CD4-positive, alpha-beta T cell treated with Interleukin-17A for 4 hours (primary cell): ENCODE measurements at places on chromosomes 11 and 22.

DNA sequence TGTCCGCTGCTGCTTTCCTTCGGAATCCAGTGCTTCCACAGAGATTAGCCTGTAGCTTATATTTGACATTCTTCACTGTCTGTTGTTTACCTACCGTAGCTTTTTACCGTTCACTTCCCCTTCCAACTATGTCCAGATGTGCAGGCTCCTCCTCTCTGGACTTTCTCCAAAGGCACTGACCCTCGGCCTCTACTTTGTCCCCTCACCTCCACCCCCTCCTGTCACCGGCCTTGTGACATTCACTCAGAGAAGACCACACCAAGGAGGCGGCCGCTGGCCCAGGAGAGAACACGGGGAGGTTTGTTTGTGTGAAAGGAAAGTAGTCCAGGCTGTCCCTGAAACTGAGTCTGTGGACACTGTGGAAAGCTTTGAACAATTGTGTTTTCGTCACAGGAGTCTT, 15.4 kb upstream of the ST14 start:
- no peak for DNase-seq

DNA sequence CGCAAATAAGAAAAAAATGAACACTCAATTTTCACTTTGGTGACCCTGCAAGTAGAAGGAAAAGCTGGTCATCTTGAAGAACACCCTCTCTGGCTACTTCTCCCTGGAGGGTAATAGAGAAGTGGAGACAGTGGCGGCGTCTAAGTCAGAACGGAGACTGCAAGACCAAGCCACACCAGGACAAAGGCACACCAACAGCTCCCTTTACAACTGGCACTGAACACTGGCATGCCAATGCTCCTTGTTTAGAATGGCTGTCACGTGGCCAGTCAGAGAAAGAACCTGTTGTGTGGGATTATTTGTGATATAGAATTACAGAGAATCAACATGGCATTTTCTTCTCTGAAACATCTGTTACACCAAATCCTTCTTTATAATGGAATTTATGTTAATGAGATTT, 61.3 kb upstream of the YPEL1 start:
- no peak for DNase-seq

DNA sequence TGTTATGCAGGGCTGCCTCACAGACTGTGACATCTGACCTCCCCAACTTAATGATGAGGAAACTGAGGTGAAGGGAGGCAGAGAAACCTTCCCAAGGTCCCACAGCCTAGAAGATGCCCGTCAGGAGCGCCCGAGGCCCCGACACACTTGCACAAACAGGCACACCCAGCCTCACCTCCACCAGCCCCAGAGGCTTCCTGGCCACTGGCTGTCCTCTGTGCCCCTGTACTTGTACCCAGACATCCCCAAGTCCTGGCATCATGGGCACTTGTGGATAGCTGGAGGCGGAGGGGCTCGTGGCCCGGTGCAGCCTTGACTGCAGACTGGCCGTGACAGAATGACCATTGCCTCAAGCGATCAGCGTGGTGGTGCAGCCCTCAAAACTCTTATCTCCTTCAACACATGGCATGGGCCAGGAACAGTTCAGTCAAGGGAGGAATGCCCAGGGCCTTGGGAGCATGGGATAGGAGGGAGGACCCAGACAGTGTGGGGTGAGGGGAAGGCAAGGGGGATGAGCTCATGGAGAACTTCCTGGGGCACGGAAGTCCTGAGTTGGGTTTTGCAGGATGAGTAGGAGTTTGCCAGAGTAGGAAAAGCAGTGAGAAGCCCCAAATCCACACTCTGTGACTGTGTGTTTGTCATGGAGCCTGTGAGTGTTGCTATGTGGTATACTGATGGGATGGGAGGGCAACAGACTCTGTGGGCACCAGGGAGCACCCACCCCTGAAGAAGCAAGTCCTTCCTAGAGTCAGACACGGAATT, 25.8 kb upstream of the PPARA start:
- no peak for DNase-seq

DNA sequence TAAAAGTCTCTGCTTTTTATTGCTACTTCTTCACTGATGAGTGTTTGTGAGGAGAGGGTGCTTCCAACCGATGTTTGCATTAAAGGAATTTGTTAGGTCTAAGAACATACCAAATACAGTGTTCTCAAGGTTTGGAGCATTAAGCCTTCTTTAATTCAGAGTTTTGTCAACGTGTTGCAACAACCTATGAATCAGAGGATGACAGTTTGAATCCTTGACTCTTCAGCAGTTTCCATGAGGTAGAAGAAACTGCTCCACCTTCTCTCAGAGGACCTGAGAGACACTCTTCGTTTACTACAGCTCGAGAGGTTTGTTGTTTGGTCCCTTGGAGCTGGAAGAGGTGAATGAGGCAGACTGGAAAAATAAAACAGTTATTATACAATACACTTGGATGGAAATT, 55.7 kb downstream of the NCAM1 start:
- DNase-seq, result no peak

DNA sequence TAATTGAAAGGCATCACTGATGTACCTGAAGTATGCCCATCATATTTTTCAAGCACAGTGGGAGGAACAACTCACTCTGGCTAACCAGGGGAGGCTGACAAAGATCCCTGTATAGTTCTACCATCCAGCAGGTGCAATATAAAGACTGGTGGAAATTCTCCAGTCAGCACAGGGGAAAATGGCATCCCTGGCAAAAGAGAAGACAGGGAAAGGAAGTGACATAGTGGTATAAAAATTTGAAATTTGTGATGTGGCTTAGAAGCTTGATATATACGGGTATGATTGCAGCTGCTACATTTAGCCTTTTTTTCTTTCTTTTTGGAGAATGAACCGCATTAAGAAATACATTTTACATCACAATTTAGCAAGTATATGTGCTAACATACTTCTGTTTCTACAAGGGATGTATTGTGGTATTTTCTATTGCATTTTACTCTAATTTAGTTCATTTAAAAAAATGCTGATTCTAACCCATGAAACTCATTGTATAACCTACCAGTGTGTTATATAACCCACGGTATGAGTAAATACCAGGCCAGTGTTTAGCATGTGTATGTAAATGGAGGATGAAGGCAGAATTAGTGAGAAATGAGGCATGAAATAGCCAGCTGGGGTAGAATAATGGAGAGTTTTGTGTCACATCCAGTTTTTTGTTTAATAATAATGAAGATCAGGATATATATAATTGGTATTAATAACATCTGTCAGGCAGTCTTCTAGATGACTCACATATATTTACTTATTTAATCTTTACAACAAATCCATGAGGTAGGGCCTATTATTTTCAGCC, 186.1 kb downstream of the ARHGAP42 start:
- no peak for DNase-seq

- DNase-seq, result no peak
Observed at GRCh38 chr11:118166641-118167040, 9.8 kb downstream of the SCN2B start.

- DNase-seq, result no peak
Observed at GRCh38 chr11:10938231-10938630, 80.4 kb upstream of the ZBED5 start.

DNA sequence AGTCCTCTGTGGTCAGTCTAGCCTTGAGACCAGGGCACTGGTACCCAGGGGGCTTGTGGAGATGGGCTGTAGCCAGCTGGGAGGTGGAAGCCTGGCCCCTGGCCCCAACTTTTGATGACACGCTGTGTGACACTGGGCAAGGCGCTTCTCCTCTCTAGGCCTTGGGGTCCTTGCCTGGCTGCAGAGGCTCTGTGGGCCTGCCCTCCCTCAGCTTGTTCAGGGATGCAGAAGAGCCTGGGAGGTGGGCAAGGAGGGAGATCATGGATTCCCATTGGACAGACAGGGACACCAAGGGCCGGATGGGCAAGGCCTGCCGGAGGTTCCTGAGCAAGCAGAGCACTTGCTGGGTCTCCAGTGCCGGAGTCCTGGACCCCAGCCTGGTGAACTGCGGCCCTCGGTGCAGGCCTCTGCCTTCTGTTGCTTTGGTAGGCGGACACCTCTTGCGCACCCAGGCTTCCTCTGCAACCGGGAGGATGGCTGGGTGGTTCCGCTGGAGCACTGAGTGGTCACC, 1.3 kb upstream of the PPP2R5B start:
- DNase-seq, result no peak

- no peak for DNase-seq
Observed at GRCh38 chr11:131928992-131929391, 558.6 kb downstream of the NTM start.

- no peak for DNase-seq
Observed at GRCh38 chr11:70005107-70005818, 72.9 kb upstream of the ANO1 start.

DNA sequence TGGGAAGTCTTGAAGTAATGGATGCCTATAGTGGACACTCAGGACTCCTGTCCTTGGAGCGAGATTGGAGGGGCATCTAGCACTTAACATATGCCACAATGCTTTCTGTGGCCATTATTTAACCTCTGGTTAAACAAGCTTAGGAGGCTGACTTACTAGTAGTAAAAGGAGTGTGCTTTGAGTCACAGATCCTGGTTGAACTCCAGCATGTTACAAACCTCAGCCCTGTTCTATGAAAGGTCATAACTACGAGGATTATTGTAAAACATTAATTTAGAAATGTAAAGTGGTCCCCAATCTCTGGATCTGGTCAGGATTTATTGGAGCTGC, 1.1 kb upstream of the LBHD1 start:
- DNase-seq, result no peak

- DNase-seq, result no peak
Observed at GRCh38 chr22:28075358-28075981, 156.4 kb upstream of the PITPNB start.

- DNase-seq, result no peak
Observed at GRCh38 chr11:130693543-130693942, 222.7 kb downstream of the SNX19 start.
